ENCODE measurements at places on chromosomes 2 and 18.

- no peak for DNase-seq
These were observed 167.0 kb upstream of the HAAO start for GRCh38 chr2:42959234-42960001.

- DNase-seq, result no peak
These were observed 37.8 kb upstream of the RNF125 start for GRCh38 chr18:31980863-31981262.

GRCh38 chr18:22330508-22330907 lies 87.2 kb downstream of the CTAGE1 start:
- no peak for DNase-seq

- no peak for DNase-seq
These were observed 75.9 kb downstream of the MRPS9 start for GRCh38 chr2:105113616-105114291.

DNA sequence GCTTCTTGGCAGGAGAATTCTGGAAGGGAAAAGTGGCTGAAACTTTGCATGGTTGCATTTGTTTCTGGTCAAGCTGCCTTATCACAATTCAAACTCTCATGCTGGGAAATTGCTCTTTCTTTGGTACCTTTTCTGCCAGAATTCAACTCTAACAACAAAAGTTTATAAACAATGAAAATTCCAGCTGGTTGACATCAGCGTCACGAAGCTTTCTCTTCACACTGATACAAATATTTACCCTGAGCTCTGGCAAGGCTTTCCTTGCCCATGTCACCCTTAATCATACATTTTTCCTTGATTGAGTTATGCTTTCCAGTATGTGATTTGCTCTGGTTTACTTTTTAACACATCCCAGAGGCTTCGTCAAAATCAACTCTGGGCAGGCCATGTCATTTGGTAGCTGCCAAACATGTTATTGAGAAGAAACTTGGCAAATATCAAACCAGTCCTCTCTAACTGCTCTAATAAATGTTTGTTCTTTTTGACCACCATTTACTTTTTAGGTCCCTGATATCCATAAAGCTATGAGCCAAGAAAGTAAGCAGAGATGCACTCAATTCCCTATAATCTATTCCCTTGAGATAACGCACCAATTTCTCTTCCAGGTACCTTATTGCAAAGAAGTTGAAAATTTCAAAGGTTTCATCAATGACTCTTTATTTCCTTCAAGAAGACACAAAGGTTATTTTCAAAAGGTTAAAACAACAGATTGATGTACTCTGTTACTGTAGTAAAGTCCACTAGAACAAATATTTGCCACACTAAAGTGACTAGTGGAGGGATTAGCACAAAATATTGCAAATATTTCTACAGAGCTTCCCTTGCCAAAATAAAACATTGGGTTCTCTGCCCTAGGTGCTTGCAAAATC lies 1241.1 kb upstream of the ZEB2 start:
- no peak for DNase-seq

GRCh38 chr18:63319383-63320122 lies at the start of gene BCL2:
Gene BCL2 (minus strand): TSS chr18:63319769.
- no peak for DNase-seq

DNA sequence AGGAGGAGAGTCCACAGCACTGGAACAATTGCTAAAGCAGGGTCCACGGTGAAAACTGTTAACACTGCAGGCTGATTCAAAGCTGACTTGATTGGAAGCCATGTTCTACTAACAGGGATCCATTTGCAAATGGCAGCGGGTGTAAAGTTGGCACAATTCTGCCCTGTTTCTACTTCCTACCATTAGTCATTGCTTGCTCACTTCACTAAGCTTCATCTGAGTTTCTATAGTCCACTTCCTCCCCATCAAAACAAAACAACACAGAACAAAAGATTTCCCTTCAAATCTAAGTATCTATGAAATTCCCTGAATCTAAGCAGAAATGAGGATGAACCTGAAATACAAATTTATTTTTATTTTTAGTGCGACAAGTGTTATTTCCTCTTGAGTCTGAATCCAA lies 187.4 kb upstream of the SOX11 start:
- DNase-seq, result no peak

GRCh38 chr2:45822272-45822630 lies 170.8 kb downstream of the PRKCE start:
- DNase-seq, result no peak

DNA sequence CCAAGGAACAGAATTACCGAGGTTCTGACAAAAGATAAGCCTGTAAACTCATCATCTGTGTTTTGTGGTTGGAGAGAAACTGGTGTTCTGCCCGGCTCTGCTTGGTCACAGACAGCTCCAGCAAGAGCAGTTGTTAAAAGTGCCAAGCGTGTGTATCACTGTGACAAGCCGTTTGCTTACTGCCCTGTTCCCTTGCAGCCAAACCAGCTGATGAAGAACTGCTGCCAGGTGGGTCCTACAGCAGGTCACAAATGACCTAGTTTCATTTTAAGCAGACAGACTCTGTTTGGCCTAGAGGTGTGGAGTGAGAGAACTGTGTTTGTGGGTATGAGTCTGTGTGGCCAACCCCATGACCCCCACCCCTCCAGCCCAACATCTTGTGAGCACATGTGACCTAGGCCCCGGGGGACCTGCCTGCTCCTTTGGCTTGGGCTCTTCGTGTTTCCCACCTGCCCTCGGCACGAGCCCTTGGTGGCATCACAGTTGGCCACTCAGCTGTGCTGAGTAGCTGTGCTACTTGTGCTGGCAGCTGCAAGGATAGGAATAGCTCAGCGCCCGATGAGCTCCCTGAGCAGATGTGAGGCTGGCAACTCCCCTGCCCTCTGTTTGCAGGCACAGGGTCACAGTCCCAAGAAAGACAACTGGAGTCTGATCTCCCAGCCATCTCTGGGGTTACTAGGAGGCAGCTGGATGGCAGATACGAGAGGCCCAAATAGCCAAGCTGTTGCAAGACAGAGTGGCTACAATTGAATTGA lies 9.7 kb downstream of the OXER1 start:
- no peak for DNase-seq

DNA sequence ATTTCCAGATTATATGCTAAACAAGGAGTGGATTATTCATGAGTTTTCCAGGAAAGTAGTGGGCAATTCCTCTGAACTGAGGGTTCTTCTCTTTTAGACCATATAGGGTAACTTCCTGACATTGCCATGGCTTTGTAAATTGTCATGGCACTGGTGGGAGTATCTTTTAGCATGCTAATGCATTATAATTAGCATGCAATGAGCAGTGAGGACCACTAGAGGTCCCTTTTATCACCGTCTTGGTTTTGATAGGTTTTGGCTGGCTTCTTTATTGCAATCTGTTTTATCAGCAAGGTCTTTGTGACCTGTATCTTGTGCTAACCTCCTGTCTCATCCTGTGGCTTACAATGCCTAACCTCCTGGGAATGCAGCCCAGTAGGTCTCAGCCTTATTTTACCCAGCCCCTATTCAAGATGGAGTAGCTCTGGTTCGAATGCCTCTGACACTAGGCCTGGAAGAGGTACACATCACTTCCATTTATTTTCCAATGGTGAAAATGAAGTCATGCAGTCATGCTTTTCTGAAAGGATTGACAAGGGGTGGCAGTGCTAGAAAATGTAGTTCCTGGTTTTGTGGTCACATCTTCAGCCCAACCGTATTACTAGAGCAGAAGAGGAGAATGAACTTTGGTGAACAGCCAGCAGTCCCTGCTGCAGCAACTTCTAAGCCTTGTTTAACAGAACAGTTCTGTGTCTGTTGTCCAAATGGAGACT lies 26.6 kb upstream of the ITGA4 start:
- no peak for DNase-seq
